IMR-90 (cell line): ENCODE measurements at places on chromosomes 4 and X. TPM values are rescaled to one million over a fixed set of nuclear protein-coding genes. Genes with fewer than 3 reads are reported as not detected.

FAM241A gene
- total RNA-seq = under 0.01 and 0.28 TPM in 2 replicates

C1QTNF7 gene
- 0.18 and 0.28 TPM in 2 replicates for total RNA-seq

NDNF gene
- total RNA-seq = under 0.01 TPM in 1 of 2 replicates, not detected in the other

HAUS3 gene
- total RNA-seq = 4.3 and 6.9 TPM in 2 replicates

YIPF7 gene
- not detected in 2 replicates for total RNA-seq

CAPN6 gene
- not detected in 2 replicates for total RNA-seq

TMPRSS11A gene
- total RNA-seq = not detected in 2 replicates

SHROOM3 gene
- 18.1 and 19.5 TPM in 2 replicates for total RNA-seq
